ENCODE measurements at places on chromosomes 2 and 18.

DNA sequence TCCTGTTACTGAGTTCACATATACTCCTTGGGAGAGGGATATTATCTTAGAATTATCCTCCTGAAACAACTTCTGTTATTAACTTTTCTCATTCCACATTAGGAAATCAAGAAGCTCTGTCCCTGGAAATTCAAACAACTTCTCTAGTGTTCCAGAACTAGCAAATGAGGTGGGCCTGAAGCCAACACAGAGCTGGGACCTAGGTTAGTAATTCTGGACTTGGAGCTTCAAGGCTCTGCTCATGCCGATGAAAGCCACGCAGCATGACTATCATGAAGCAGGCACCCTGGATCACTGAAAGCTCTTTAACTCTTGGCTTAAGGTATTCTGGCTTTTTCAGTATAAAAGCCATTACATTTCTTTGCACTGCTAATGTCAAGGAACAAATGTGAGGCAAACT, 242.7 kb downstream of the TGIF1 start:
- DNase-seq, result no peak

DNA sequence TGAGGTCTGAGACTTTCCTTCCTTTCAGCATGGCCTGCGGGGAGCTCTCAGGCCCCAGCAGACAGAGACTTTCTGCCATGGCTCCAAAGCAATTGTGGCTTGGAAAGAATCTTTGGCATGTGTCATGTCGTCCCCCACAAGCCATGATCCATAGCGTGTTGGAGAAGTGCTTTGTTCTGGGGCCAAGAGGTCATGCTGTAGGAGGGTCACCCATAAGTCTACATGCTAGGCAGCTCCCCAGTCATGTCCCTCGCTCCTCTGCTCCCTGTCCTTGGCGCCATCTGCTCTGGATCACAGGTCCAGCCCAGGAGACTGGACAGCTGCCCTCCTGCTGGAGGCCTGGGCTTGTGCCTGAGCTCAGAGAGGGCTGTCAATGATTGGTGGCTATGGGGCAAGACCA, 78.8 kb upstream of the LCLAT1 start:
- no peak for DNase-seq

DNA sequence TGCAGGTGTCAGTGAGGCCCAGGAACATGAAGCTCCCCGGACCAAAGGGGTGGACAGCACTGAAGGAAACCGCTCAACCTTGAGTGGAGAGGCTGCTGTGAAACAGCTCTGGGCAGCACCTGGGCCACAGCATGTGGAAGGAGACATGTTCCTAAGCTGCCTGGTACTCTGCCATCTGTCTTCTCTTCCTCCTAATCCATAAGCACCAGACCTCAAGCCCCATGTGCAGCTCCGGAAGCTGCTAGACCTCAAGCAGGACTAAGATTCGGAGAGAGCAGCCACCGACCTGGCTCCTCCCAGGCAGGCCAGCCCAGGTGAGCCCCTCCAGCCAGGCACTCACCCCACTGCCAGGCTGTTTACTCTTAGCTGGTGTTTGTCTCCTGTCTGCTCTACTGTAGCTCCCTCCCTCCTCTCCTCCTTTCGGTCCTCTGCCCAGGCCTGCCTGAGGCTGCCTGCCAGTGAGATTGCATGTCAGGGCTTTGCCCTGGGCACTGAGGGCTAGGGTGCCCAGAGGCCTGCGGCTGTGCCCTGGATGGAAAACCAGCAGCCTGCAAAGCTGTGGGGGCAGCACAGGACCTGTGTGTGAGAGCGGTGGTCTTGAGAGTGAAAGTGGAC, 53.7 kb downstream of the BCL11A start:
- DNase-seq, result no peak

DNA sequence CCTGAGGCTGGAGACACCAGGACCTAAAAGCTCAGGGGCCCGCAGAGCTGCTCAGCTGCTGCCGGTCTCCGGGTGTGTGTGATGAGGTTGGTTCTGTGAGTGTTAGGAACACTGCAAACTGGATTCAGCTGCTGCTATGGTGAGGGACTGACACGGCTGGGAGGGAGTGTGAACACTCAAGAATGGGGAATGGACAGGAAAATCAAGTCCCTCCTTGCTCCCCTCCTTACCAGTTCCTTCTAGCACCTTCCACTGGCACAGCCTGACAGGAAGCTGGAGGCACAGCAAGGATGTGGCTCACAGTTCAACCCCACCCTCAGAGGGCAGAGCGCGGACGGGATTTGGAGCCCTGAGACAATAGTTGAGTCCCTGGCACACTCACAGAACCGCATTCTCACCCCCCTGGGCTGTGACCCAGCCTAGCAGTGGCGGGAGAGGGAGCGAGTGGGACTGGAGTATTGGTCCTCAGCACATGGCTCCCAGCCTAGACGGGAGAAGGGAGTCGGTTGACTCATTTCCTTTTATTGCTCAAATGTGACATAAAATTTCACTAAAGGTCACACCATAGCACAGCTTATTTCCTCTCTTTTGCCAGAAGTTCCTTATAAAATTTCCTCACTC, 42.5 kb downstream of the LRRC30 start:
- peak; percentile 5 for DNase-seq

GRCh38 chr2:196592911-196593881, 46.3 kb upstream of the CCDC150 start:
- DNase-seq, result peak; percentile 81

GRCh38 chr2:228433721-228434120, 252.2 kb upstream of the SPHKAP start:
- DNase-seq, result no peak

DNA sequence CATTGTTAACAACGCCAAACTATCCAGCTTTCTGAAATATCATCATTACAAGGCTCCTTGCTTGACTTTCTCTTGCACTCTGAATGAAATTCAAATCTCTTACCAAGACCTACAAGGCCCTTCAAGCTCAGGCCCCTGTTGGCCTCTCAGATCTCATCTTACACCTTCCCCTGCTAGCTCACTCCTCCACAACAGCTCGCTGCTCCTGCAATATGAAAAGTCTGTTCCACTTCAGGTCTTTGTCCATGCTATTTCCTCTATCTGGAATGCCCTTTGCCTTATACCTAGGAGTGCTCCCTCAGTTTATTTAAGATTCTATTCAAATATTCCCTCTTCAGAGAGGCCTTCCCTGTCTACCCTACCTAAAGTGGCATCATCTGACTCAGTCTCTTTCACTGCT, 91.7 kb downstream of the SESTD1 start:
- no peak for DNase-seq

- DNase-seq, result peak; percentile 40
Observed at GRCh38 chr2:233466991-233467603, 99.5 kb downstream of the USP40 start.

DNA sequence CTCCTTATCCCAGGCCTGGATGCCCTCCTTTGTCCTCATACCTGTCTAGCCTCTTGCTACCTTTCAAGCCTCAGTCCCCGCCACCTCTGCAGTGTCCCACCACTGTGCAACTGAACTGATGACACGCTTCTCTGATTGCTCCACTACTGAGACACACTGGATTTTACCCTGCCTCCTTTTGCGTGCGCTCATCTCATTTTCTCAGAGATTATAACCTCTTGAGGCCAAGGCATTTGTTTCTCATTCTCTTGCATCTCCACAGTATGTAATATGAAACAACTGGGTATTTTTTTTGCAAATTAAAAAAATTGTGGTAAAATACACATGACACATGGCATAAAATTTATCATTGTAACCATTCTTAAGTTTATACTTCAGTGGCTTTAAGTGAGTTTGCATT, 95.4 kb downstream of the PRKCE start:
- no peak for DNase-seq

GRCh38 chr18:56330366-56331110, 307.9 kb downstream of the TXNL1 start:
- DNase-seq, result no peak

- no peak for DNase-seq
Observed at GRCh38 chr2:70347831-70348230, 46.0 kb upstream of the FAM136A start.

GRCh38 chr2:217928324-217929181, 74.2 kb downstream of the TNS1 start:
- no peak for DNase-seq

DNA sequence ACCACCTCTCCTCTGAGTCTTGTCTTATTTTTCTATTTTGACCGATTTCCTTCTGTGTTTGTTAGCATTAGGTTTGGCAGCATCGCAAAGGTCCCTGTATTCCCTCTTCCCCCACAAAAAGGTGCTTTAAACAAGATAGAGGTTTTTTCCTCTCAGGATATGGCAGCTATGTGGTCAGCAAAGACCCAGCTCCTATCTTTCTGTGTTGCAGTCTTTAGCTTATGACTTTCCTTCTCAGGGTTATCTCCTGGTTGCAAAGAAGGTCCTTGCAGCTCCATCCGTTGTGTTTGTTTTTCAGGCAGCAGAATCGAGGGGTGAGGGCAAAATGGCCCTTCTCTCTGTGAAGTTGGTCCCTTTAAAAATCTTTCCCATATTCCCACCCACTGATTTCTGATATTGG, 38.4 kb downstream of the GALNT1 start:
- DNase-seq, result no peak

- DNase-seq, result no peak
Observed at GRCh38 chr18:74785632-74786031, 188.0 kb downstream of the ZNF407 start.

GRCh38 chr2:96546797-96547196, 10.2 kb downstream of the ARID5A start:
- no peak for DNase-seq

- no peak for DNase-seq
Observed at GRCh38 chr2:46982351-46983064, 66.9 kb upstream of the MCFD2 start.

- no peak for DNase-seq
Observed at GRCh38 chr2:48480526-48480925, 49.4 kb upstream of the STON1 start.

- no peak for DNase-seq
Observed at GRCh38 chr2:193929131-193929530, 1727.9 kb upstream of the SLC39A10 start.

GRCh38 chr2:159798376-159798725, 343 bp upstream of the CD302 start:
- DNase-seq, result no peak

DNA sequence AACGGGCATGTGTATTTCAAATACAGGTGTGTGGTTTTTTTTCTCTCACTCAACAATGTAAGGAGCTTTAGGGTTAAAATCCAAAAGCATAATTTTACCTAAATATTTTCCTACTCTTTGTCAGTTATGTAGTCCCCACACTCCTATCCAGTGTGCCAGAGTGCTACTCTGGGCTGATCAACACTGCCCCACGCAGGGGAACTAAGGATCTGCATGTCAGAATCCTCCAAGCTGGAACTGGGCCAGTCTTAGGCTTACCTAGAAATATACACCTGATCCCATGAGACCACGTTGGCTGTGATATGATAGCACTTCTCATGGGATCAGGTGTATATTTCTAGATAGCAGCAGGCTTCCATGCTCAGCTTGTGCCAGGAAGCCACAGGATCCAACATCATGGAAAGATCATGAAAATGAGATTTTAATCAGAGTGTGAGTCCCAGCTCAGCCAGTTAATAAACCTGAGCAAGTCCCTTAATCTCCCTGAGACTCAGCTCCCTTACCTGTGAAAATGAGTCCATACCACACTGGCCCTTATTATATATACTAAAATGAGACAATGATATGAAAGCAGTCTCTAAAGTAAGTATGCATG, 29.7 kb downstream of the CCDC141 start:
- DNase-seq, result no peak

Data from hippocampal formation (tissue), 2 donors.